ENCODE measurements at places on chromosomes 7 and 10.

- DNase-seq: no peak
Measured at GRCh38 chr7:44101966-44102845, 1.9 kb upstream of the AEBP1 start.

- no peak for DNase-seq
Measured at GRCh38 chr7:94921911-94922310, 14.5 kb downstream of the PPP1R9A start.

DNA sequence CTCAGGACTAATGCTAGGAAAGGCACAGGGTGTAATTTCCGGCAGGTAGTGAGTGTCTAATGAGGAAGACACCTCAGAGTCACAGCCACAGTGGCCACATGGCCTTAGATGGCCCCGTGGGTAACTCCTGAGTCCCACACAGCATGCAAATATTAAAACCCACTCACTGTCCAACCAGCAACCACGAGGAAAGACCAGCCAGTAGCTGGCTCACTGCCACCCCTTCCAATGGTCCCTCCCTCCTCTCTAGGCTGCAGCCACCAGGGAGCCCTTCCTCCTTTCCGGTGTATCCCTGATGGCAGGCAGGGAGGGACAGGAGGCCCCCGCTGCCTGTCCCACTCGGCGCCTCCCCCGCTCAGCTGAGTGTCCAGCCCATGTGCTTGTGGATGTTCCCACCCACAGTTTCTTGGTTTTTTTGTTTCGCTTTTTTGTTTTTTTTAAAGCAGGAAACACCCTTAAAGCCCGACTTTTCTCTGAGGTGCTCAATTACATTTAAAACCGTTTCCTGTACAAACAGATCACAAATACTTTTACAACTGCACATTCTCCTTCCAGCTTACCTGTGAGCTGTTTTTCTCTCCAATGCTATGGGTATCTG is 9.2 kb downstream of the BNIP3 start:
- no peak for DNase-seq

DNA sequence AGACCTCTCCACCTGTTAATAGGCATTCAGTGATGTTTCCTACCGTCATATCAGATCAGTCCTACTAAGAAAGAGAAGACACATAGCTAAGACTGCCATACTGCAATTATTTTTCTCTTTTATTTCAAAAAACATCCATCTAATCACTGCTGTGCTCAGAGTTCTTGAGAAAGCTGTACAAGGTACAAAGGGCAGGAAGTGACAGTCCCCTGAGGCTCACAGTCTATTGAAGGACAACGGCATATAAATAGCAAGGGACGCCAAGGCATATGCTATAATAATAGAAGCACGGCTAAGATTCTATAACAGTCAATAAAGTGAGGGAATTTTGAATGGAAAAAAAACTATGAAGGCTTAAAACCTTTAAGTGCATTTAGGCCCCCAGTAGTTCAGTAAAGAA is 415.3 kb upstream of the NRP1 start:
- DNase-seq: no peak

- peak; percentile 49 for DNase-seq
Measured at GRCh38 chr10:17599089-17599488, 18.1 kb downstream of the HACD1 start.

DNA sequence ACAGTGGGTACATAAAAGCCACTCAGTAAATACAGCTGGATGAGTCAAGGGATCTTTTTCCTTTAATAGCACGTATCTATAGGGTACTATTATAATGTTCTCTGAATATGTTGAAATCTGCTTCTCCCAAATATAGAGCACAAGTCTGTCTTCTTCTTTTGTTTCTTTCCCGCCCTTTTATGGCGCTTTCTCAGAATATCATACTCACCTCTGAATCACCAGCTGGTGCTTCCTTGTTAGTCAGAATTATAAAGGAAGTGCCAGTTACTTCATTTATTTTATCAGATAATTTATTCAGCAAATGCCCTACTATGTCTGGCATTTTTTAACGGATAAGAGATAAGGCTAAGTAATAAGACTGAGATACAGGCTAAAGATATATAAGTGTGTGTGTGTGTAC is 772.9 kb downstream of the SORCS3 start:
- DNase-seq: no peak

GRCh38 chr7:157462419-157462771 is 125.6 kb downstream of the DNAJB6 start:
- DNase-seq: no peak

GRCh38 chr7:117146511-117146910 is 176.3 kb downstream of the WNT2 start:
- DNase-seq: peak; percentile 17

GRCh38 chr7:19051767-19052375 is 65.6 kb downstream of the TWIST1 start:
- DNase-seq: peak; percentile 9

GRCh38 chr10:70662362-70663220 is 9.7 kb upstream of the ADAMTS14 start:
- no peak for DNase-seq

DNA sequence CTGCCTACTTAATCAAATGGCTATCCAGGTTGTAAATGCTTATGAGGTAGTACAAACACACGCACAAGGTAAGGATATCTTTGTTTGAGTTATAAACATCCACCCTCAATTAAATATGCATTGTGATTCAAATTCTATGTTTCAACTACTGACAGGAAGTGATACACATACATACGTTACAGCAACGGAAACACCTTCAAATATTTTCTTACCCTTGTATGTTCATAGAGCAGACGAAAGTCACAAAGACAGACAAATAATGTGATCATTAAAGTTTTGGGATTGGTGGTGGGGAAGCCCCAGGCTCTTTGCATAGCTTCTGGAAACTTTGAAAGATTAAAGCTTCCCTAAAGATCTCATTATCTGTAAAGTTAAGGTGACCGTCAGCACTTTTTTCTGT is 521.0 kb downstream of the PARD3 start:
- DNase-seq: no peak

- DNase-seq: no peak
Measured at GRCh38 chr10:131127610-131128009, 183.9 kb downstream of the TCERG1L start.

Measured in erythroblast (primary cell).